Fibroblast of skin of right biceps (primary cell): ENCODE measurements at places on chromosomes 5 and 9.
A peak's percentile ranks its signal among the peaks of the same experiment; 100 is the strongest.

GRCh38 chr5:133746834-133747233 is 134.5 kb upstream of the FSTL4 start:
- DNase-seq: no peak

DNA sequence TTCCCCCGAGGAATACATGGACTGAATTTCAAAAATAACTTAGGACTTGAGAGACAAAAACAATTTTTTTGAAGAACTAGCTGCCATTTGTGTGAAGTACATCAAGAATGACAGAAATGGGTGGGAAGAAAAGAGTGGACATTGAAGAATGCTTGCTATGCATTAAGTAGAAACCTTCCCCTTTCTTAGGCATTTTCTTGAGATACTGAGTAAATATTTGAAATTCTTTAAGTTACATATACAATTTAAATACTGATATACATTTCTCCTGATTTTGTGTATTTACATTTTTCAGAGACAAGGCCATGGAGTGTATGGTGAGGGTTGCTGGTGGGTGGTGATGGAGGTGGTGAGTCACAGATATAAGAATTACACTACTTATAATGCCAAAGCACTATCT is 319.3 kb upstream of the ADAMTSL1 start:
- DNase-seq: peak; percentile 16

DNA sequence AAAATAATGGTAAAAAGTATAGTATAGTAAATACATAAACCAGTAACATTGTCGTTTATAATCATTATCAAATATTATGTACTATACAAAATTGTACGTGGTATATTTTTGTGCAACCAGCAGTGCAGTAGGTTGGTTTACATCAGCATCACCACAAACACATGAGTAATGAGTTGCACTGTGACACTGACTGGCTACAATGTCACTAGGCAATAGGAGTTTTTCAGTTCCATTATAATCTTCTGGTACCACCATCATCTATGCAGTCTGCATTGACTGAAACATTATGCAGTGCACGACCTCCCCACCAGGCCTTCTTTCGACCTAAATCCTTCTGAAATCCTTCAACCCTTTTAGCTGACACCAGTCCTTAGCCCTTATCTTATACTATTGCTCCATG is 105.8 kb downstream of the SREK1 start:
- DNase-seq: no peak

- DNase-seq: no peak
Measured at GRCh38 chr5:67102708-67103107, 93.9 kb downstream of the CD180 start.

DNA sequence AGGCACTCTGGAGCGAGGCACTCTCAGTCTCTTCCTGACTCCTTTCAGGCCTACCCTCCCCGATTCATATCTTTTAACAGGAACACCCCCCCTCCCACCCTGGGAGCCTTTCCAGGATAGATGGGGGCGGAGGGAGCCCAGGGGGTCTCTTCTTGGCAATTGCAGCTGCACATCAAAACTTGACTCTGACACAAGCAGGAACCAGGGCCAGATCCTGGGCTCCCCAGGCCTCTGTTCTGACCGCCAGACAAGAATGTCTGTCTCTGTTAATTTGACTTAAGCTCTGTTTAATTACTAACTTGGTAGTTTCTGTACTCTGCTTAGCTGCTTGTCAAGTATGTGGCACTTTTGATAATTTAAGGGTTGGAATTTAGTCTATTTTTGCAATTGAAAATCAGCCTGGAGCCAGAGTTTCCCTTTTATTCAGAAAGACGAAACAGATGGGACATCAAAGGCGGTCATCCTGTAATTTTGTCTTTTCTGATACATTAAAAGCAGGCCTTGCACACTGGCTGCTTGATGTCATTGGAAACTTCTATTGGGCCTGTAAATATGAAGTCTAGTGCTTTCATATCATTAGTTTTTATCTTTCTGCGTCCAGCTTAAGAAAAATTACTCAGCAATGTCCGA is 43.3 kb downstream of the ACTL7B start:
- no peak for DNase-seq

DNA sequence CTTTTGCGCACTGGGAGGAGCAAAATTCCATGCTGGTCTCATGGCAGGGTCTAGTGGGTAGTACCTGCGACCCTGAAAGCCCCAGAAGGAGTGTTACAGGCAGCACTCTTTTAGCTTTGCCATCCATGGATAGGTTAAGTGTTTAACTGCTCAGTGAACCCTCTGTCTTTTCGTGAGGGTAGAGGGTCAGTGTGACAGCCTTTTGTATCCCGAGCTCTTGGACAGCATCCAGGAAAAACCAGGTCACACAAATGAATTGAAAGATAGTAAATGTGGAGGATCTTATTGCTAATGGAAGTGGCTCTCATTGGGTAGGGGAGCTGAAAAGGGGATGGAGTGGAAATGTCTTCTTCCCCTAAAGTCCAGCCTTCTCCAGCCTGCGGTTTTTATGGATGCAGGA is 57.8 kb upstream of the CCDC112 start:
- DNase-seq: no peak

GRCh38 chr9:74172874-74173273 is 324.3 kb upstream of the RORB start:
- no peak for DNase-seq

GRCh38 chr9:17962747-17963146 is 383.9 kb downstream of the SH3GL2 start:
- peak; percentile 1 for DNase-seq

DNA sequence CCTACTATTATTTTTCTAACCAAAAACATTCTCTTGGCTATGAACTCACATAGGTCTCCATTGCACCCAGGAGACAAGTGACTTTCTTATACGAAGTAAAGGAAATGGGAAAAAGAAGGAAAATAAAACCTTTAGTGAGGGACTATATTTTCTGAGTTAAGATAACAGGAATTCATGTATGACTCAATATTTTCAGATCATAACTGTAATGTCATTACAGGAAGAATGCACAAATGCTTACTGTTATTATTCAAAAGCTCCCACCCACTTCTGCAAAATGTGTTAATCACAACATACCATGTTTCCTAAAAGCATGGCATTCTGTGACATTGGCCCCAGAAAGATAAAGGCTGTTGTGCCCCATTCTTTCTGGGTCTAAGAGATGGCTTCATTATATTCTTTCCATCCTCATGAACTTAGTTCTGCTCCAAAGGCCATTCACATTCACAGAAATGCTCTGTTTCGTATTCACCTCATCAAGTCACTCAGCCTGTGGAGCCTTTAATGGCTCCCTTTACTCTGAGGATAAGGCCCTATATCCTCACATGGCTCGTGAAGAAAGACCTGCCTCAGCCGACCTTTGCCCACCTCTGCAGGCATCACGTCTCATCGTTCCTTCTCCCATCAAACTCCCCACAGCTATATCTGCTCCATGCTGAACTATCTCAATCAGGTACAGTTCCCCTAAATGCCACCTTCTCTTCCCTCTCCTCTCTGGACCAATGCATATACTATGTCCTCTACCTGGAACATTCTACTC is 77.0 kb downstream of the ABCA1 start:
- peak; percentile 47 for DNase-seq

GRCh38 chr9:81145331-81145963 is 543.9 kb downstream of the TLE1 start:
- DNase-seq: peak; percentile 28

- peak; percentile 3 for DNase-seq
Measured at GRCh38 chr5:119168401-119168800, 97.5 kb downstream of the DMXL1 start.

DNA sequence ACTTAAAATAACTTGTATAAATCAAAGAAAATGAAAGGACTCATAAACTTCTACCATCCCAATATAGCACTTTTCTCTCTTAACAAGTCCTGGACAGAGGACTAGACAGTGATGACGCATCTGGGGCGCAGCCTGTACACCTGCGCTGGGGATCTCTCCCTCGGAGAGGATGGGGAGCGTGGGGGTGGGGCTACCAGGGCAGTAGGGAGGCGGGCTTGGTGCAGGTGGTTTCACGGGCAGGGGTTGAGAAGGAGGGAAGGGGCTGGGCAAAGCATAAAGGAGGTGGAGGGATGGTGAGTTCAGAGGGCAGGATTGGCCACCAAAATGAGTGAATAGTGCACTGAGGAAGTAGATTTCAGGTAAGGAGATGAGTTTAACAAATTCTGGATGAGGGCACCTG is 41.1 kb downstream of the STC2 start:
- DNase-seq: no peak
